ENCODE measurements at places on chromosomes 13 and 19.

GRCh38 chr19:12801466-12802266 is at the start of the genes PRDX2 and THSD8:
PRDX2 (minus strand) TSS chr19:12801800; CDS start chr19:12801261, 539 bp downstream.
THSD8 (plus strand) TSS chr19:12802069; CDS start chr19:12802072, 3 bp downstream.
- peak; percentile 74 for DNase-seq

- DNase-seq: no peak
Measured at GRCh38 chr19:369876-370275, 25.3 kb upstream of the MIER2 start.

GRCh38 chr13:67620665-67621064 is 390.5 kb upstream of the PCDH9 start:
- no peak for DNase-seq

DNA sequence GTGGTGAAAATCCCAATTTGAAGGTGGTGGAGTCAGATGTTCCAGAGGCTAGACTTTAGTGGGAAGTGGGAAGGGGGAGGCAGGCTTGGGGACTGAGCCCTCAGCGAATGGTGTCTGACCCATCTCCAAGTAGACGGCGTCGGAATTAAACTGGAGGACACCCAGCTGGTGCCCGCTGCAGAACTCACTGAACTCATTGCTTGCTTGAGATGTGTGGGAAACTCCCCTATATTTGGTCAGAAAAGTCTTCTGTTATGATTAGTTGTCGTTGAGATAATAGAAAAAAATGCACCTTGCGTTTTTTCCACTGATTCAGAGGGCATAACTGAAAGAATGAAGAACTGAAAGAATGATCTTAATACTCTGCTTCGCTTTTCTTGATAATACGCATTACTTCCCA is 871 bp upstream of the ZNF583 start:
- DNase-seq: no peak

DNA sequence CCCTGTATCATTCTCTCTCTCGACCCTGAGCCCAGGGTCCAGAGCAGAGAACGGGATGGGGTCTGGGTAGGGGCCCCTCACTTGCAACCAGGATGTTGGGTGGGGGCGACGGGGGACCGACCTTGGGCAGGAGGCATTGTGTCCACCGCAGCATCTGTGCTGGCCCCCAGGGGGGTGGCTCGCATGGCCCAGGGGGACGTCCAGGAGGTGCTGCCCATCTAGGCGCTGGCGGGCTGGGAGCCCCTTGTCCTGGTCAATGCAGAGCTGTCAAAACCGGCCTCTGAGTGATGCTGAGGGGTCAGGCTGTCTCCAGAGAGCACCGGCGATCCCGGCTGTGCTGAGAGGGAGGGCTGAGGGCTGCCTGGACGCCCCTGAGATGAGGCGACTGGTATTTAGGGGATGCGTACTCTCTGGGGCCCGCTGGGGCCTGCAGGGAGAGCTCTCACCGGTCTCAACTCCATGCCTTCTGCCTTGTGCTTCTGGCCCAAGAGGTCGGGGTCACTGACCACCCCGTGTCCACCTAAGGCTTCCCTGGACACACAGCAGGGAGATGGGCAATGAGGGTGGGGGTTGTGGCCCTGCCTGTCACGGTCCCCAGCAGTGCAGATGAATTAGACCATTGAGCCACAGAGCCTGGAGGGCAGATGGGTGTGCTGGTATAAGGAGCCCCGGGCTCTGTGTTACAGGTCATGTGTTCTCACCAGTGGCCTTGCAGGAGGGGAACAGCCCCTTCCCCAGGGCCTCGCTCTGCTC is 8.6 kb downstream of the RPS9 start:
- no peak for DNase-seq

GRCh38 chr13:85650613-85651012 is 148.6 kb downstream of the SLITRK6 start:
- DNase-seq: no peak

DNA sequence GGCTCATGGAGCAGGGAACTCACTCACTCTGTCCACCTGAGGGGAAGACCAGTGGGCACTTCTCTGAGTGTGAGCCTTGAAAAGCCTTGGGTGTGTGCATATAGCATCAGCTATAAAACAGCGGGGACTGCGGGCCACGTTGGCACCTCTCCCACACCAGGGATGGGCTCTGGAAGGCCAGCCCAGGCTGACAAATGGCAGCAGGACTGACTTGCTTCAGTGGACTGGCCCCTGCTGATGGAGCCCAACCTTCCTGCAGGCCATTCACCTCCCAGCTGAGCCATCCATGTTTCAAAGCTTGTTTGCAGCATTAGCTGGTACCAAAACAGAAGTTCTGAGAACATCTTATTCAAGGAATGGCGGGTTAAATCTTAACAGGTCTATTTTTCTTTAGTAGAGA is 21.0 kb downstream of the TSHZ3 start:
- no peak for DNase-seq

Data from stimulated activated CD4-positive, alpha-beta T cell treated with anti-CD3 and anti-CD28 coated beads, Interleukin-15, amount 100 ng/mL, for 48 hours (primary cell).